ENCODE measurements at places on chromosomes 5 and 9.

GRCh38 chr5:175656966-175657365 lies 905 bp upstream of the HRH2 start:
- DNase-seq: no peak

DNA sequence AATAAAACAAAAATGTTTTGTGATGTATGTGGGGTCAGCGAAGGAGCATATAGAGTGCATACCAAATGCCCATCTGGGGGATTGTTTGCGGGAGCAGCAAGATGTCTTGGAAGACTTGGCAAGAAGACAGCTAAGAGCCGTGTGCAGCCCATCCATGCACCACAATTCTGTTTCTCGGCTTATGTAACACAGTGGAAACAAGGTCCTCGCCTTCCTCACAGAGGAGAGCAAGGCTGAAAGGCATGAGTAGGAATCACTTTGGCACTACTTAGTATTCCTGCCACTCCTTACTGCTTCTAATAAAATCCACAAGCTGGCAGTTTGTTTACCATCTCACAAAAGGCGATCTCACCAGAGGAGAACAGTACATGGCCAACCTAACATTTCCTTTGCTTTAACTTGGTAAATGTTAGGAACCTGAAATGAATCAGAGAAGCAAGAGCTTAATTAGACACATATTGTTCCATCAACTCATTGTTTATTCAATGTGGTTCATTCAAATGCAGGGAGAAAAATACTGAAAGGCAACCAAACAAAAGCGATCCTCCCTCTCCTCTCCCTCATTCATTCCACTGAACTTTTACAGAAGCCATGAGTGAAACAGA lies 648.1 kb downstream of the ACTL7B start:
- DNase-seq: no peak

DNA sequence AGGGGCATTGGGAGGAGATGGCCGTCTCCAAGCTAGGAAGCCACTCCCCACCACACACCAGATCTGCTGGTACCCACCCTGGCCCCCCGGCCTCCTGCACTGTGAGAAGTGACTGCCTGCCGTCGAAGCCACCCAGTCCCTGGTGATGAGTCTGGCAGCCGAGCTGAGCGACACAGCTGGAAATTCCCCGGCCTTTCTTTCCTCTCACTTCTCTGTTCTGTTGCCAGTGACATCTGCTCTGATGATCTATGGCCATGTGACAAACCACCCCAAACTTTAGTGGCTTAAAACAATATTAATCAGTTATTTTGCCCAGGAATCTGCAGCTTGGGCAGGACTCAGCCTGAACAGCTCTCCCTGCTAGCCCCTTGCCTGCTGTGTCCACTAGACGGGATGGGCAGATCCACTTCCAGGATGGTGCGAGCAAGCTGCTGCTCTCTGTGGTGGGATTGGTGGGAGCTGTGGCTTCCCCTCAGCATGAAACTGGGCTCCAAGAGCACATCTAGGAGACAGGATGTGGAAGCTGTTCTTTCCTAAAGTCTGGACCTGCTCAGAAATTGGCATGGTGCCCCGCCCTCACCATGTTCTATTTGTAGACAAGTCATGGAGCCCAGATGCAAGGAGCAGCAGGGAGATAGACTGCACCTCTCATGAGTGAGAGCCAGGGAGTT lies 211.2 kb downstream of the GADD45G start:
- peak; percentile 78 for DNase-seq

- DNase-seq: no peak
Measured at GRCh38 chr5:175902026-175902425, 30.6 kb downstream of the CPLX2 start.

GRCh38 chr5:172477466-172477865 lies 23.1 kb upstream of the SH3PXD2B start:
- no peak for DNase-seq

DNA sequence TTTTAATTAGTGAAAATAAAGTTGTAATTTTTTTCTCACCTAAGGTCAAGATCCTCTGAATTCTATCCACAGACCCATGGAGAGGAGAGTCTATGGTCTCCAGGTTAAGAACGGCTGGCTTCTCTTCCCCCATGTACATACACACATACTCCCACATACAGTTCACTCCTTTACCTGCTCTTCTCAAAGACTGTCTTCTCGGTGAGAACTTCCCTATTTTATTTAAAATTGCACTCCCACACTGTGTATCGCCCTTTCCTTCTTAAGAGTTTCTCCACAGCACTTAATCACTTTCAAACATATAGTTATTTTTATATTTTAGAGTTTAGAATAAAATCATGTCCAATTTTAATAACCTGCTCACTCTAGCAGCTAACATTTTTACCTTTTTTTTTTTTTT lies 3.6 kb upstream of the JADE2 start:
- DNase-seq: no peak

- DNase-seq: no peak
Measured at GRCh38 chr9:72857624-72857996, 95.2 kb downstream of the ALDH1A1 start.

DNA sequence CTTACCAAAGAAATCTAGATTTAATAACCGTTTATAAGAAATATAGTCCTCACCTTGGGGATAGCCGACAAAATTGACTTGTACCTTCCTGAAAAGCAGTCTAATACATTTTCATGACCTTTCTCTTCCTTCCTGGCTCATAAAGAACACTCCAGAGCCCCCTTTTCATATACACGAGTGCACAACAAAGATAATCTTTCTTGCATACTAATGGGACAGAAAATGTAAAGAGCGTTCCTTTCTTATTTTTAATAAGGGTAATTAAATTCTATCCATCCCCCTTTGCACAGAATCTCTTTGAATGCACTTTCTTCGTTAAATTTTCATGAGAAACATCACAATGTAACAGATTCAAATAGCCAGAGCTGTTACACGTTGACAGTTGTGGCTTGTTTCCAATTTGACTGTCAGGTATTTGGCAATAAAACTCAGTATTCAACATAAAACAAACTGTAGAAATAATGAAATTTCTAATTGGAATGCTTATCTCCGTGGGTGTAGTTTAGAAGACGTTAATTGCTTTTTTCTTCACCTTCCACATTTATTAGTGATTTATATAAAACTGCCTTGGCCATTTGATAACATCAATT lies 732.3 kb upstream of the DMAC1 start:
- DNase-seq: no peak

DNA sequence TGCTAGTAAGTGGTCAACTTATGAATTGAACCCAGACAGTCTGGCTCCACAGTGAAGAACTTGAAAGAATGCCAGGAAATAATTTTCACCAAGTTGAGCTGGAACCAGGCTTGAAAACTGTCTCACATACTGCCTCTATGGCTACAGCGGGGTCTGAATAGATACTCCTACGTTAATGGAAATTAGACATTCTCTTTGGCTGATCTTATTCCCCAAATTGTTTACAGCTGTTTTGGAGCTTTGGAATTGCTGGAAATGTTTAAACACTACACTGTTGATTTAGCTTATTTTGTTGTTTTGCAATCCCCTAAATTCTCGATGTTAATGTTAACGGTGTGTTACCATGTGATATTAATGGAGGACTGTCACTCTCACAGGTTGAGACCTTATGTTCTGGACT lies 146.4 kb downstream of the FBXL7 start:
- no peak for DNase-seq

DNA sequence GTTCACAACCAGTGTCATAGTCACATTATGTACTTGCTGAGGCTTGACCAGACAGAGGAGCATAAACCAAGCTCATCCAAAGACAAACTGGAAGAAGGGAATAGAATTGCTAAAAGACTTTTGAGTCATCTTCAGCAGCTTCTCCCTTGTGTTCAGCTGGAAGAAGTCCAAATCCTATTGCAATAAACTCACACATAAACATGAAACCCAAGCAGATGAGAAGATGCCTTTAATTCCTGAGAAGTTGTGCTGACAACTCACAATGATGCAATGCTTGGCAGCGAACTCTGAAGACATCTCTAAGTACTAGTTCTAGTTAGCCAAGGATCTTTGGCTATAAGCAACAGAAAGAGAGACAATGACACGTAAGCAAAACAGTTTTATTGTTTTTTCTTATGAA lies 642.1 kb downstream of the KCTD16 start:
- DNase-seq: no peak

GRCh38 chr9:124769549-124770358 lies 1.4 kb downstream of the NR6A1 start:
- peak; percentile 82 for DNase-seq

DNA sequence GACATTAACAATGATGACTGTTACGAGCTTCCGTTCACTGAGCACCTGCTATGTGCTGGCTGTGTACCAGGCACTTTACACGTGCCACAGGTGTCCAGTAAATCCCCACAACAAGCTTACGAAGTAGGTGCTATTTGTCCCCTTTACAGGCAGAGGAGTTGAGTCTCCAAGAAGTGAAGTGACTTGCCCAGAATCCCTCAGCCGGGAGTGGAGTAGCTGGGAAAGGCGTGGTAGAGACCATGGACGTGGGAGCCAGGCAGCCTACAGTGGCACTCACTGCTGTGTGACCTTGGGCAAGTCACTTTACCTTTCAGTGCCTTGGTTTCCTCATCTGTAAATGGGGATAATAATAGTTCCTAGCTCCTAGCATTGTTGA lies 669 bp upstream of the AMBP start:
- no peak for DNase-seq

DNA sequence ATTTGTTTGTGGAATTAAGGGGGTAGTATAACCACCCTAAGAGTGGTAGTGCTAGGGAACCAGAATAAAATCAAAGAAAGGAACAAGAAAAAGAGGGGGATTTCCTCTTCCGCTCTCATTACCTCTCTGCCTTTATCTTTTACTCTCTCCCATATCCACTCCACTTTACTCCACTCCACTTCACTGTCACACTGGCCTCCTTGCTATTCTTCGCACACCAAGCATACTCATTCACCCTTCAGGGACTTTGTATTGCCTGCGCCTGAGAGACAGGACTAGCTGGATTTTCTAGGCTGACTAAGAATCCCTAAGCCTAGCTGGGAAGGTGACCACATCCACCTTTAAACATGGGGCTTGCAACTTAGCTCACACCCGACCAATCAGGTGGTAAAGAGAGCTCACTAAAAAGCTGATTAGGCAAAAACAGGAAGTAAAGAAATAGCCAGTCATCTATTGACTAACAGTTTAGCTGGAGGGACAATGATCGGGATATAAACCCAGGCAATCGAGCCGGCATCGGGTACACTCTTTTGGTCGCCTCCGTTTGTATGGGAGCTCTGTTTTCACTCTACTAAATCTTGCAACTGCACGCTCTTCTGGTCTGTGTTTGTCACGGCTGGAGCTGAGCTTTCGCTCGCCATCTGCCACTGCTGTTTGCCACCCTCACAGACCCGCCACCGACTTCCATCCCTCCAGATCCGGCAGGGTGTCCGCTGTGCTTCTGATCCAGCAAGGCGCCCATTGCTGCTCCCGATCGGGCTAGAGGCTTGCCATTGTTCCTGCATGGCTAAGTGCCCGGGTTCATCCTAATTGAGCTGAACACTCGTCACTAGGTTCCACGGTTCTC lies 121.8 kb downstream of the FAM170A start:
- no peak for DNase-seq

DNA sequence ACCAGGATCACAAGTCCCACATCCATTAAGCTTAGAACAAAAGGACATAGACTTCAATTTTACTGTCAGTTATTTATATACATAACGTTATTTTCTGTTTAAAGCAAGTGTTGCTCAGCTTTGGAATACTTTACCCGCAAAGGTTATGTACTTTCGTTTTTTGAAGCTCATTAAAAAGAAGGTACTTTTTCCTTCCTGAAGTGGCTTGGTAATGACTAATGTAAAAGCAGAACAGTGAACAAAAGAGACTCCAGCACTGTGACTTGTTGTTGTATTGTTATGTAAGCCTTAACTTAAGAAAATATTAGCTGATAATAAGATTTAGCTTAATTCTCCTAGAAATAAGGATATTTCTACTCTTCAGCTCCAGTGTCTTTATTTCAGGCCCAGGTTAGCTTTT lies 97.3 kb upstream of the SLCO6A1 start:
- DNase-seq: no peak

- DNase-seq: no peak
Measured at GRCh38 chr5:113866763-113867162, 353.3 kb downstream of the YTHDC2 start.

- DNase-seq: no peak
Measured at GRCh38 chr9:105087910-105088898, 156.2 kb upstream of the SLC44A1 start.

DNA sequence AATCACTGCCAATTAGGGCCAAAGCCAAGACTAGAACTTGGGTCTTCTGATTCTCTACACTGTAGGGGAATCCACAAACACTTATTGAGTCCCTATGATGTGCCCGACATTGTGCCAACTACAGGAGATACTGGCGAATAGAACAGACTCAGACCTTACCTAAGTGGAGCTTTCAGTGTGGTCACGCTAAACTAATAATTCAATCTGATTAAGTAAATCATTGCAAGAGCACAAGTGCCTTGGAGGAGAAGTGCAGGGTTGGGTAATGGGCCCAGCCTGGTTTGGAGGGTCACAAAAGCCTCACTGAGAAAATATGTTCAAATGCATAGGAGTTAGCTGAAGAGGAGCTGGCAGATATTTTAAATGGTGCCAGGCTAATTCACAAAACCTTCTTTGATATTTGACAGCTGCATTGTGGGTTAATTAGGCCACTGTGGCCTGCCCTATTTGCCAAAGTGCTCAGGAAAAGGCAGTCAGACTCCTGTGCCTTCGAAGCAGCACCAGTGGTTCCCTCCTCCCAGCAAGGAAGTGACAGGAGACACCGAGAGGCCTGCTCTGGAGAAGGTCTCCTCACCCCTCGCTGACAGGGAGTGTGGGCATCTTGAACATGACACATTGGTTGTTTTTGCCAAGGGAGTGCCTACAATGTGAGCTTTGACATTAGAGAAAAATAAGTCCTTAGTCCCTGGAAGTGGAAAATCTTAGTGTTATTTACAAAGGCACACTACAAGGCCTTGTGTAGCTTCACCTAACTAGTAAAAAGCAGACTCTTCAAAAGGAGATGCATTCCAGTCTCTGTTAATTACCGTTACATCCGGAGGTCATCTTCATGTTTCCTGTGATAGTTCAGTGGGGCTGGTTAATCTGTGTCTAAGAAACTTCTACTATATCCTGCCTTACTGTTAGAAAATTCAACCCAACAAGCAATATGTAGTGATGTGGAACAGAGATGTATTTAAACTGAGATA lies 24.1 kb upstream of the TRAF1 start:
- DNase-seq: no peak

DNA sequence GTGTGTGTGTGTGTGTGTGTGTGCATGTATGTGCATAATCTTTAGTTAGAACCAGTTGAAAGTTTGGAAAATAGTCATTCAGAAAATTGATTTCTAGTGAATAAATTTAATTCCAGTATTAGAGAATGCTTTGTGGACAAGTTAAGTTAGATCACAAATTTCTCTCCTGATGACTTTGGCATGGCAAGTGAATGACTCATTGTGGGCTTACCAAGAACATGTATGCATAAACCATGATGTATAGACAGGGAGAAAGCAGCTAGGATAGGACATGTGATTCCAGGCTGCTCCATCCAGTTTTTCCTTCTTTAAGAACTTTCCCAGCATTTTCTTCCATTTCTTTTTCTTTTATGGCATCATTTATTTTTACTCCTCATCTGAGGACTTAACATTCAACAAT lies 85.7 kb upstream of the SGCD start:
- DNase-seq: no peak

DNA sequence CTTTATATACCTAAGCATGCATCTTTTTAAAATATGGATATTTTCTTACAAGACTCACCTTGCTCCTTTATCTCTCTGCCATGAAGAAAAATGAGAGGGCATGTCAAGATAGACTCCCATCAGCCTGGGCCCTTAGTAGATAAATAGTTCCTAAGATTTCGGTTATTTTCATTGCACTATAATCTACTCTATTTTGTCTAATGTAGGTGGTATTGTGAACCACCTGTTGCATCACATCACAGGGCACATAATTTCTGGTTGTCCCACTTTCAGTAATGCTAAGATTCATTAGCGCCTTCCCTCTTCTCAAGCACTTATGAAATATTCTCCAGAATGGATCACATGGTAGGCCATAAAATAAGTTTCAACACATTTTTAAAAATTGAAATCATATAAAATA lies 202.5 kb upstream of the ADRA1B start:
- no peak for DNase-seq

Measured in Right ventricle myocardium inferior (tissue), 1 donor.